Activated naive CD4-positive, alpha-beta T cell treated with anti-CD3 and anti-CD28 coated beads, Interleukin-2, amount 50 U/mL, for 16 hours (primary cell): ENCODE measurements at places on chromosomes 7 and 10.

DNA sequence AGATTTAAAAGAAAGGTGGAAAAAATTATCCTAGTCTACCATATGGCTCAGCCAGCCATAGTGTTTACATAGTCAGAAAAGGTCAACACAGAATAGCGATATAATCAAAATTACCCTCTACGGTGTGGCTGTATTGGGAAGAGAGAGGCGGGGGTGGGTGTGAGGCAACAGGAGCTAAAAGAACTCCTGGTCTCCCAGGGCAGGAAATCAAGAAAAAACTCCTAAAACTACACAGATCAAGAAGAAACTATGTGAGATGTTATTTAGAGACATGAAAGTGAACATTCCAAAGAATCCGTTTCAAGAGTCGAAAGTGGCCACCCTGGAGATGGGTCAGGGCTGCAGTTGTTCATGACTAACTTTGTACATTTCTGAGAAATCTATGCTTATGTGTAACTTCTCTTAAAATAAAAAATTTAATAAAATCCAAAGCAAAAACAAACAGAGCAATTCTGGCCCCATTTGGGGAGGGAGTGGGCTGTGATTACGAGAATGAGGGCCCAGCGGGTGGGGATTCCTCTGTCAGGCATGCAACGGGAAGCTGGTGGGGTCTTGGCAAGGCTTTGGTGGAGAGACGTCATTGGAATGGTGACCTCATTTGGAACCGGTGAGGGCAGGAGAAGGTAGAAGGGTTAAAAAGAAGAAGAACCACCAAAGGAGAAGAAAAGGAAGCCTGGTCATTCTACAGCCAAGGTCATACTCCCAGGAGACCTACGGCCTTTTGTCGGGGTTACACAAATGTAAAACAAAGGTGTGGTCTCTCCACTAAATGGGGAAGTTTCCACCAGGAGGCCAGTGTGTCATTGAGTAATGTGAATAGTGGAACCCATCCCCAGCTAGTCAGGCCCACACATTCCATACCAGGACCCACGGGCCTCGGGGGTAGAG, 71.2 kb upstream of the DUSP5 start:
- DNase-seq: no peak

DNA sequence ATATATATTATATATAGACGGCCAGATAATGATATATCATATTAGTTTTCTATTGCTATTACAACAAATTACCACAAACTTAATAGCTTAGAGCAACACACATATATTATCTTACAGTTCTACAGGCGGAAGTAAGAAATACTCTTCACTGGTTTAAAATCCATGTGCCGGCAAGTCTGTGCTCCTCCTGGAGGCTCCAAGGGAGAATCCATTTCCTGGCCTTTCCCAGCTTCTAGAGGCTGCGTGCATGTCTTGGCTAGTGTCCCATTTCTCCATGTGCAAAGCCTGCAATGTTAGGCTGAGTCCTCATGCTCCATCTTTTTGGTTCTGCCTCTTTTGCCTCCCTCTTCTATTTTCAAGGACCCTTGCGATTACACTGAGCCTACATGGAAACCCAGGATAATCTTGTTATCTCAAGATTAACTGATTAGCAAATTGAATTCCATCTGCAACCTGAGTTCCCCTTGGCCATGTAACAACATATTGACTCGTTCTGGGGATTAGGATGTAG, 23.9 kb upstream of the PNLIPRP3 start:
- no peak for DNase-seq

DNA sequence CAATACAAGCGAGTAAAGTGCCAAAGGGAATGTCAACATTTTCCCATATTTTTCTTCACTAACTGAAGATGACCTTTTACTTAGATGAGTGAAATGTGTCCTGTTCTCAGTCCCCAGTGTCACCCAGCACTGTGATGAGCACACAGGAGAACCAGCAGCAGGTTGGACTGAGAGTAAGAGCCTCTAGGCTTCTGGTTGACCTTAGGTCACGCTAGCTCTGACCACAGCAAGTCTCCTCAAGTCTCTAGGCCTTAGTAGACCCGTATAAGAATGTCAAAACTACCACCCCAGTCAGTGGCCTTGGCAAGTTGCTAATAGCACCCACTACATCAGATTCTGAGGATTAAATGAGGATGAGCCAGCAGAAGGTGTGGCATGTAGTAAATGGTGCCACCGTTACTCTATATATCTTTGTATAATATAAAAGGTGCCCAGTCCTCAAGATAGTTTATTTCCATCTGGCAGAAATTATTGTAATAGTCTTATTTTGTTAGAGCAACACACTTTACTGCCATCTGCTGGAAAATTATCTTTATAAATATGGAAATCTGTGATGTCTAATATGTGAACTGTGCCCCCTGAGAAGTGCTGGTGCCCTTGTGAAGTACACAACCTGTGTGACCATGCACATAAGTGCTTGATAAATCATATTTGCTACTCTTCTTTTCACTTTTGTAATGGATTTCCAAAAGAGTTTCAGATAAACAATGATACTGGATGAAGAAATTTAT, 75.7 kb downstream of the SPAG6 start:
- no peak for DNase-seq

DNA sequence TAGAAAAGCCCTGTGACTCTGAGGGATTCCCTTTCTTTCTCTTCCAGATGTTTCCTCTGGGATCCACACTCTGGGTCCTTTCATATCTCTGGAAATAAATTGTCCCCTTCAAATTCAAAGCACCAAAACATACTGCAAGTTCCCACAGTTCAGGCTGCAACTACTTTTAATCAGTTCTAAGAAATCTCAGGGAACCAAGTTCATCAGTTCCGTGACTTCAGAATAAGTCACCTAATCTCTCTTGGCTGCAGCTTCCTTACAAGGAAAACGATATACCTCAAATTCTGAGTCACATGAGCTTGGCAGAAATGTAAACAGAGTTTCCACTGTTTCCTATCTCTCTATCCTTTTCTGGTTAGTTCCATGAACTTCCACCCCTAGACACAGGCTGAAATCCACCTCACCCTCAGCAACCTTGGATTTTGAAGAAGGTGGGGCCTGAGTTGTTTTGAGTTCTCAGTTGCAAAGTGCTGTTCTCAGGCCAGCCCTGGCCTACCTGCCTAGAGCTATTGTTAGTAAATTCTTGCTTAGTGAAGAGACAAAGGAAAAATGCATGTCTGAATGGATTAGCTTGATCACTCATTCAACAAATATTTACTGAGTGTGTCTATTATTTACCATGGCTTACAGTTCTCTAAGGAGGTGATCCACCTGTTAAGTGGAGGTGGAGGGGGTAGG, 59.3 kb upstream of the IL6 start:
- no peak for DNase-seq

GRCh38 chr7:79459381-79459780, 5.9 kb upstream of the MAGI2 start:
- DNase-seq: no peak
